ENCODE measurements at places on chromosomes 3 and 15. TPM values are rescaled to one million over a fixed set of nuclear protein-coding genes. Genes with fewer than 3 reads are reported as not detected.

RBM5 gene
- 136 TPM for total RNA-seq

ZNF80 gene
- total RNA-seq = 1.8 TPM

ANKRD34C gene
- not detected for total RNA-seq

GOLIM4 gene
- total RNA-seq = 7.3 TPM

CLDN18 gene
- total RNA-seq = not detected

NR1D2 gene
- total RNA-seq = 8.4 TPM

NTRK3 gene
- total RNA-seq = 0.26 TPM

MESP2 gene
- not detected for total RNA-seq
